ENCODE measurements at places on chromosomes 5 and 9. TPM values are rescaled to one million over a fixed set of nuclear protein-coding genes. Genes with fewer than 3 reads are reported as not detected.
A peak's percentile ranks its signal among the peaks of the same experiment; 100 is the strongest.

The LRRC19 gene
- not detected for total RNA-seq

- DNase-seq = no peak
Measured at GRCh38 chr5:142806841-142807267, 36.7 kb downstream of the ARHGAP26 start.

The BHMT gene
- total RNA-seq = 0.93 TPM

DNA sequence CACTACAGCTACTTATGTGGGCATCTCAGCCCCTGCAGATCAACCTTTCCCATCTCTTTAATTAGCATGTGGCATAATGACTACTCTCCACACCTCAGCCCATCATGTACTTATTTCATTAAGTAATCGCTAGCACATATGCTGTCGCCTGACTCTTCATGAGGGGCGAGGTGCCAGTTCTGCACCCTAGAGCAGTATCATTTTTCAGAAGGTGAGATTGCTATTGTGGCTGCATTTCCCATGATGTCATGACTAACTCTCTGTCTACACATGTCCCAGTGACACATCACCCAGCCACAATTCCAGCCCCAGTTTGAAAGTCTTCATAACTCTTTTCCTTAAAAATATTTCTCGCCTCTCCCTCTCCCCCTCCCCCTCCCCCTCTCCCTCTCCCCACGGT lies 7.6 kb upstream of the F2RL1 start:
- no peak for DNase-seq

DNA sequence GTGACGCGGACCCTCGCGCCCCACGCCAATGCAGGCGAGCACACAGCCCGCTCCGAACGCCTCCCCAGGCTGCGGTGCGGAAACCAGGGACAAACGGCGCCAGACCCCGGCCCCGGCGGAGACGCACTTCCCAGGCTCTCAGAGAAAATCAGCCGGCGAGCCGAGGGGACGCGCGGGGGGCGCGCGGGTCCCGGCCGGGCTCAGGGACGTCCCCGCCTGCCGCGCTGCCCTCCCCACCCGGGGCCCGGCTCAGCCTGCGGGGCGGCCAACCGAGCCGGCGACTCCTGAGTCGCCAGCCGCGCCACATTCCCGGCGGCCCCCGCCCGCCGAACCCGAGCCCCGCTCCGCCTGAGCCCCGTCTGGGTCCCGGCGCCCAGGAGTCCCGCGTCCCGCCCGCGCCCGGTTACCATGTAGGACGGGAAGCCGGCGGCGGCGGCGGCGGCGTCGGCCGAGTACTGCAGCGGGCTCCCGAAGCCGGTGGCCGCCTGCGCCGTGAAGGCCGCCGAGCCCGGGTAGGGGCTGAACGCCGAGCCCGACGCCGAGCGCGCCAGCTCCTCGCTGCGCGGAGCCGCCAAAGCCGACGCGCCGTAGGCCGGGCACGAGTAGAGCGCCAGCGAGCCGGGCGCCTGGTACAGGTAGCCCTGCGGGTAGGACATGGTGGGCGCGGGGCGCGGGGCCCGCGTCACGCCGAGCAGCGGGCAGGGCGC lies 566 bp downstream of the IRX2 start:
- DNase-seq = no peak

DNA sequence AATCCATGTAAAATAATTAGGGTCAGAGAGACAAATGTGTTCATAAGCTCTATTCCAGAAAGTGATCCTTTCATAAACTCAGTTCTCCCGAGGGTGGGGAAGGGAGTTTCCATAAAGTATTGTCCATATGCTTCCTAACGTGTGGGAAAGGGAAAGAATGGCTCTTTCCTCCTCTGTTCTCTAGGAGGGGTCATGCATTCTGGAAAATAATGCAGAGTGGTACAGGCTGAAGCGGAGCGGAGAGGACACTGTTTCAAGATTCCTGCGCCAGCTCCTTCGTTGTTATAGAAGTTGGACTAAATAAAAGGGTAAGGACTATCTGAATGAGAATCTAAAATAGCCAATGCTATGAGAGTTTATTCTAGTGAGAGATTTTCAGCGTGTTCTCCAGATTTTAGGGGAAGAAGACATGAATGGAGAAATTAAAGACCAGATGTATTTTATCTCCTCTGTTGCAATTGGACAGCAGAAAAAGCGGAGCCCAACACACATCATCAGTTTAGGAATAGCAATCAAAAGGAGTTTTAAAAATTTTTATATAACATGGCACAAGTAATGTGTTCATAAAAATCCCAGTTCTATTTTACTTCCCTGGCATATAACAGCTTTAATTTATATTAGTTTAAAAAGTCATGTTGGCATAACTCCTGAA lies 166.9 kb upstream of the MPDZ start:
- DNase-seq = no peak

- no peak for DNase-seq
Measured at GRCh38 chr5:159393854-159394274, 63.6 kb upstream of the IL12B start.

DNA sequence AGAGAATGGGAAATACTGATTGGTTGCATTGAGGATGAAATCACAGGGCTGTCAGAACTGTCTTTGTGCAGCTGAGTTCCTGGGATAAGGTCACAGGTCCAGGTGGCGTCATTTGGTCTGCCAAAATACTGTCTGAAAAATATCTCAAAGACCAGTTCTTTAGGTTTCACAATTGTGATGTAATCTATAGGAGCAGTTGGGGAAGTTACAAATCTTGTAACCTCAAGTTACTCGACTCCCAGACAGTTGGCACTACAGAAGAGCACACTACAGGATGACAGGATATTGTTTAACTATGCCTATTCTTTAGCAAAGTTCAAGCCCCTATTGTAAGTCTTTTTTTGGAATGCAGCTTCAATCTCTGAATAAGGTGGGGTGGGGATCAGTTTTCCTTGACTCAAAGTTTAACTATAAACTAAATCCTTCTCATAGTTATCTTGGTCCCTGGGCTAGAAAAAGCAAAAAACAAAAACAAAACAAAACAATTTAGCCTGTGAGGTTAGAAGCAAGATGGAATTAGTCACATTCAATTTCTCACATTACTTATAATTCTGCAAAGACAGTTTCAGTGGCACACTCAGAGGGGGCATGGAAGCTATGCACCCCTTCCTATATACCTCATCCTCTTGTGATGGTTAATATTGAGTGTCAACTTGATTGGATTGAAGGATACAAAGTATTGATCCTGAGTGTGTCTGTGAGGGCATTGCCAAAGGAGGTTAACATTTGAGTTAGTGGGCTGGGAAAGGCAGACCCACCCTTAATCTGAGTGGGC lies 276.0 kb downstream of the AUH start:
- no peak for DNase-seq

DNA sequence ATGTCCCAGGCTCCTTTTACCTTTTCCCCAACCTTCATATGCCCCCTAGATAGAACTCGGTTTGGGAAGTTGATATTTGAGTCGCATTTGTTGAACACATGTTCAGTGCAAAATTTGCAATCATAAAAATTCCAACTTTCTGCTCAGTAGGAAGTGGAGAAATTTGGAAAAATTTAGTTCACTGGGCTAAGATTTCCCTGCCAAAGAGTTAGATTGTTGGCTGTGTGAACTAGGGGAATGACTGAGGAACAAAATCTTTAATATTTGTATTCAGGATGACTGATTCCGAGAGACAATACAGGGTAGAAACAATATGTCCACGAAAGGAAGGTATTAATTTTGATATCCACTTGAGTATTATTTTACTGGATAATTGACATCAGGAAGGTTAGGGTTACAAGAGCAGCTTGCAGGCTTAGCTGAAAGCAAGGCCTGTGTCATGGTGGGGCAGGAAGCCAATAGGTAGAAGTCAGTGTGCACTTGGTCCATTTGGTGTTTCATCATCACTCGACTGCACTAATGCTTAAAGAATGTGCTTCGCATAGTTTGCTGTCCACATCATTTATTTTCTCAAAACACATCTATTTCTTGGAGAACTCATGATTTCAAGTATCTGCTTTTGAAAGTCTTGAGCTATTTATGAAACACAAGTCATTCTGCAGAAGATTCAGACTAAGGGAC lies 59.4 kb upstream of the GNA14 start:
- DNase-seq = peak; percentile 68

- DNase-seq = no peak
Measured at GRCh38 chr5:76363352-76364225, 39.5 kb upstream of the IQGAP2 start.

The NEUROG1 gene
- total RNA-seq = not detected

DNA sequence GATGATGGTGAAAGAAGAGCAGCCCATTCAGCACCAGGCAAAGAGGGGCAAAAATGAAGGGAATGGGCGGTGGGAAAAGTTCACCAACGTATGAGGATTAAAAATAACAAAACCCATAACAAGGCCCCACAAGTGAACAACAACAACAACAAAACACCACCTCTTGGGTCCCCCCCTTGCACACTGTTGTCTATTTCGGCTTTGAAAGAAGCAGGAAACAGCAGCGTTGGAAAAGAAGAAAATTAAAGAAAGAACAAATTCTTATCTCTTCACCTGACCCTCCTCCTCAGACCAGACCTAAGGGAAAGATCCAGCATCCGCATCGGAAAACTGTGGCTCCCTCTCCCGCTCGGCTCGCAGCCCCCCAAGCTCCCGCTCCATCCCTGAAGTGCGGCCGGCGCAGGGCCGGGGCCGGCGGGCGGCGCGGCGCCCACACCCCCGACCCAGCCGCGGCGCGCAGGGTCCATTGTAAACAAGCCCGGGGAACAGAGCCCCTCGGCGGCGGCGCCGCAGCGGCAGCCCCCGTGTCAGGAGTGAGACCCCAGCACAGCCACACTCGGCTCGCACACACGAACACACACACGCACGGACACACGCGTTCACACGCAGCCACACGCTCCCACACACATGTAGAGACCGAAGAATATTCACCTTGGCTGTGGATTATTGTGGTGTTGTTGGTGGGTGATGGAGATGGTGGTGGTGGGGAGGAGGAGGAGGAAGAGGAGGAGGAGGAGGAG lies 535 bp downstream of the RFX3 start:
- DNase-seq = no peak

- no peak for DNase-seq
Measured at GRCh38 chr5:84273517-84273883, 111.2 kb downstream of the EDIL3 start.

GRCh38 chr9:138022121-138022741 lies 144.6 kb downstream of the CACNA1B start:
- no peak for DNase-seq

The HEMGN gene
- total RNA-seq = not detected

DNA sequence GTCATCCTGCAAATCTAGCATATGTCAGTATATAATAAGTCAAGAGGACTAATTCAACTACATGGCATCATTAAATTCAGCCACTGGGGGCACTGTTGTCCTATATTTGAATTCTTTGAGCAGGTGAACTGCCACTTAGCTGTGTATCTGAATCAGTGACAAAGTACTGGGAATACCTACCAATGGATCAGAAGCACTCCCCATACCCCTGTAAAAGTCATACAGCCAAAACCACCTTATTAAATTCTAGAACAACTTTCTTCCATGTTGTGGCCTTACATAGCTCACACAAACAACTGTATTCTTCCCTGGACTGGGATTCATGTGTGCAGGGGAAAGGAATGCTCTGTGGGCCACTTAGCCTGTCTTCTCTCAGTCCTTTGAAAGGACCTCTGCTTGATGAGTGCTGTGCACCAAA lies 57.4 kb upstream of the PLPP6 start:
- DNase-seq = peak; percentile 21

The INSL4 gene
- total RNA-seq = not detected

The RIC1 gene
- total RNA-seq = 7.4 TPM

GRCh38 chr5:135105105-135105484 lies 71.1 kb upstream of the PITX1 start:
- no peak for DNase-seq

DNA sequence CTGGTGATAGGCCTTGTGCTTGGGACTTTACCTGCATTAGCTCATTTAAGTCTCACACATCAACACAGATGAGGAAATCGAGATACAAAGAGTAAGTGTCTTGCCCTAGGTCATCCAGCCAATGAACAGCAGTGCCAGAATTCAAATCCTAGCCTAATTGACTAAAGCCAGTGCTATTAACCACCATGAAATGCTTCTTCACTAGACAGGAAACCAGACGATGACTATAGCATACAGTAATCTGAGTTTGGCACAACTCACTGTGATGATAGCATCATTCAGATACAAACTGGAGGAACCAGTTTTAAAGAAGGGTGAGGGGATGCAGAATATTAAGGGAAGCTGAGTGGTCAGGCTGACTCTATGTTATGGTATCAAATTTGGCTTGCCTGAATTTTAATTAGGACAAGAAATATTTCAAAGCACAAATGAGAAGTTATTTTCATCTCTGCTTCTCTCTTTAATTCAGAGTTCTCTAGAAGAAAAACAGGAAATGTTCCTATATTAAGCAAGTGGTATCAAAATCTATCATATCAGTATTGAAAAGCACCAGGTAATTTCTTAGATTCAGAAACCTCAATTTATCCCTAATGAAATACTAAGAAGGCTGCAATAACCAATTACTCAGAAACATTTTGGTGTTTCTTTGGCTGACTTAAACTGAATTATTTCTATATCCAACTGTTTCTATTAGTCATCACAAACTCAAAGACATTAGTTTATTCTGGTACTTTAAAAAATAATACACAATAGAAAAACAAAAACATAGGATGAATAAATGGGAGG lies 147.0 kb upstream of the RASA1 start:
- no peak for DNase-seq

DNA sequence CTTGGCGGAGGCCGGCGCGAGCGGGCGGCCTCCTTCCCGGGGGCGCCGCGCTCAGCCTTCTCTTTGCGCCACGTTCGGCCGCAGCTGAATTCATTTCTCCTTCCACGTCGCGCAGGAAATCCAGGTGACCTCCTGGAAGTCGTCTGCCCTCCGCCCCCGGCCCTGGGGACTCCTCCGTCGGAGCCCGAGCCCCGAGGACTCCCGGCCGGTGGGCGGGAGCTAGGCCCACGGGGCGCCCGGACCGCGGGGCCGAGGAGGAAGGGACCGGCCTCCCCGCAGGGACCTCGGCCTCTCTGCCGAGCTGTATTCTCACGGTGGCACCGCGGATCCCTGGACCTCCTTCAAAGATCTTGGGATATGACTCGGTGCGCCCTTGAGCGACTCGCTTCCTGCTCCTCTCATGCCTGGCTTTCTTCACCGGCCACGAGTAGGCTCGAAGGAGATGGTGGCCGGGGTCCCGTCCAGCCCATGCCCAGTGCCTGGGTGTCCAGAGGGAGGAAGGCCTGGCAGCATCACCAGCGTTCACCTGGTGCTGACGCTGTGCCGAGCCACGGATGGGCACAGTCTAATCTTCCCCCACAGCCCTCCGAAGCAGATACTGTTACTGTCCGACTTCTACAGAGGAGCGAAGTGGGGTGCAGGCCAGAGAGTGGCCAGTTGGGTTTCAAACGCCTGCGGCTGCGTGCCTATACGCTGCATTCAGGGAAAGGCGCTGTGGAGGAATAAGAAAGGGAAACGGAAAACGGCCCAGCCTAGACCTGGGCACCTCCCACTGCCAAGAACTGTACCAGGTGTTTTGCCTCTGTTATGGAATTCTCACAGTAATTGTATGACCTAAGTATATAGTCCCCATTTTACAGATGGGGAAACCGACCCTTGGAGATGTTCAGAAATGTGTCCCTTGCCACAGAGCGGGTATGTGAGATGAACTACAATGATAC lies 47.3 kb downstream of the PAX5 start:
- no peak for DNase-seq

GRCh38 chr5:2101685-2102084 lies 219.0 kb upstream of the IRX4 start:
- no peak for DNase-seq

The FOXD4 gene
- not detected for total RNA-seq

Measured in Caki2 (cell line).